ENCODE measurements at places on chromosomes 12 and 14. TPM values are rescaled to one million over a fixed set of nuclear protein-coding genes. Genes with fewer than 3 reads are reported as not detected.

Gene CCDC175
- not detected for total RNA-seq

Gene GYS2
- total RNA-seq, result not detected

Gene BBOF1
- 2.2 TPM for total RNA-seq

Gene VWF
- 0.15 TPM for total RNA-seq

Gene PRPH
- 1.0 TPM for total RNA-seq

Gene TAS2R7
- total RNA-seq, result not detected

Gene RNF212B
- total RNA-seq, result not detected

Gene CMA1
- total RNA-seq, result not detected
